ENCODE measurements at places on chromosomes 16 and 17.

DNA sequence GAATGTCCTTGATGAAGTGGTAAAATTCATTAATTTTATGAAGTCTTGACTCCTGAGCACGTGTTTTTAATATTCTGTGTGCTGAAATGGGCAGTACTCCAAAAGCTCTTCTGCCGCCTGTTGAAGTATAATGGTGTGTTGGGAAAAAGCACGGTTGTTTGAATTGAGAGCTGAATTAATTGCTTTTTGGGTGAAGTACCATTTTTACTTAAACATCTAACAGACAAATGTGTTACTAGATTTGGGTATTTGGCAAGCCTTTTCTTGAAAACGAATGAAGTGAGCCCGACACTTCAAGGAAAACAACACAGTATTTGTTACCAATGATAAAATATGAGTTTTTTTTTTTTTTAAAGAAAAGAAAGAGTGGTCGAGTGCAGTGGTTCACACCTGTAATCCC, 22.5 kb downstream of the WWP2 start:
- DNase-seq = no peak

DNA sequence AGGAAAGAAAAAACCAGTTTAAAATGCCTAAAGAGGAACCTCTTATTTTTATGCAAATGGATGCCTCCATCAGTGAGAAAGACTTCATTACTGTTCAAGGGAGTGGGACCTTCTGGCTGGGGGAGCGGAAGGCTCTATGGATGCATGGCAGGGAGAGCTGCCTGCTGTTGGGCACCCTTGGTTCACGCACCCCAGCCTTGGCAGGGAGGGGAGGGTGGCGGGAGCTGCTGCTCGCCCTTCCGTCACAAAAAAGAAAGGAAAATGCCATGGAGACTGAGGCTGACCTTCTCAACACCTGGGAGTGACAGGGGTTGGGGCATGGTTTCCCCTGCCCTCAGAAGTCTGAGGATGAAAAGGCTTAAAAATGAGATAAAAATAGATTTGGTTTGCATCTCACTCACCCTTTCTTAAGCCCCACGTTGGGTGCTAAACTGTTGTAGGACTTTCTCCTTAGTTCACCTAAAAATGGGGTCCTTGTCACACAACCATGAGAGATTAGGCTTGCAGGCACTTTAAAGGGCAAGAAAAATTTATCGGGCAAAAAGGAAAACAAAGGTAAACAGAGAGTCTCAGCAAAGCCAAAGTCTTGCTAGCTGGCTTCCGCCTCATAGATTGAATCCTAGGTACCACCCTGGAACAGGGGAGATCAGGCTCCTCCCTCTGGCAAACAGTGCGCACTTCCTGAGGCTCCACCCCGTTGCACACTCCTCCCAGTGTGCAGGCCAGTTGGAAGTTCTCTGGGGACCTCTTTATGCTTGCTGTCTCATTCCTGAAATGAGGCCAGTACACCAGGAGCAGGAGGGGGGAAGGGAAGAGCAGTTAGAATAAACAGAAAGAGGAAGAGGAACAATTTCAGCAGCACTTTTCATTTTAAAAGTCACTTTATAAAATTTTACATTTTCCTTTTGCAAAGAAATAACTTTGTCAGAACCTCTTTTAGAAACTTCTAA, 31.6 kb downstream of the PHKB start:
- DNase-seq = no peak

GRCh38 chr17:40315206-40315605, 6.2 kb downstream of the RARA start:
- no peak for DNase-seq

DNA sequence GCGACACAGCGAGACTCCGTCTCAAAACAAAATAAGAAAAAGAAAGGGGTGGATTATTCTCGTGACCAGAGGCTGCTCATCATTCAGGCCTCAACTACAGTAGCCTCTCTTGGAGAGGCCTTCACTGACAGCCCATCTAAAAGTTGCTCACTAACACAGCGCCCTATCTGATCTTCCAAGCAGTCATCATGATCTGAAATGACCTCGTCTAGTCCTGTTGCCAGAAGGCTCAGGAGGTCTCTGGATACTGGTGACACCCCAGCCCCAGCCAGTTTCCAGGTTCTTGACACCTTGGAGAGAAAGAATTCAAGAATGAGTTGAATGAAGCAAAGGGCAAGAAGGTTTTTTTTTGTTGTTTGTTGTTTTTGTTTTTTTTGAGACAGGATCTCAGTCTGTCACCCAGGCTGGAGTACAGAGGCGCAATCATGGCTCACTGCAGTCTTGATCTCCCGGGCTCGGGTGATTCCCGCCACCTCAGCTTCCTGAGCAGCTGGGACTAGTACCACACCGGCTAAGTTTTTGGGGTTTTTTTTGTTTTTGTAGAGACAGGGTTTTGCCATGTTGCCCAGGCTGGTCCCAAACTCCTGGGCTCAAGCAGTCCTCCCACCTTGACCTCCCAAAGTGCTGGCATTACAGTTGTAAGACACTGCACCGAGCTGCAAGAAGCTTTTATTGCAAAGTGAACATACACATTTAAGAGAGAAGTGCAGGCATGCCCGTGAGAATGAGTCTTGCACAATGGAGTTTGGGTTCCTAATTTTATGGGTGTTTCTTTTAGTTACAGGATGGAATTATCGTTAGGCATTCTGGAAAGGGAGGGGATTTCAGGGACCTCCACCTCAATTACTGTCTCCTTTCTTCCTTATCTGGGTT, 2.7 kb upstream of the ZC3H7A start:
- DNase-seq = no peak

- DNase-seq = no peak
Measured at GRCh38 chr17:65434878-65435277, 126.6 kb downstream of the AXIN2 start.

GRCh38 chr17:6104956-6105648, 34.9 kb downstream of the WSCD1 start:
- DNase-seq = no peak

DNA sequence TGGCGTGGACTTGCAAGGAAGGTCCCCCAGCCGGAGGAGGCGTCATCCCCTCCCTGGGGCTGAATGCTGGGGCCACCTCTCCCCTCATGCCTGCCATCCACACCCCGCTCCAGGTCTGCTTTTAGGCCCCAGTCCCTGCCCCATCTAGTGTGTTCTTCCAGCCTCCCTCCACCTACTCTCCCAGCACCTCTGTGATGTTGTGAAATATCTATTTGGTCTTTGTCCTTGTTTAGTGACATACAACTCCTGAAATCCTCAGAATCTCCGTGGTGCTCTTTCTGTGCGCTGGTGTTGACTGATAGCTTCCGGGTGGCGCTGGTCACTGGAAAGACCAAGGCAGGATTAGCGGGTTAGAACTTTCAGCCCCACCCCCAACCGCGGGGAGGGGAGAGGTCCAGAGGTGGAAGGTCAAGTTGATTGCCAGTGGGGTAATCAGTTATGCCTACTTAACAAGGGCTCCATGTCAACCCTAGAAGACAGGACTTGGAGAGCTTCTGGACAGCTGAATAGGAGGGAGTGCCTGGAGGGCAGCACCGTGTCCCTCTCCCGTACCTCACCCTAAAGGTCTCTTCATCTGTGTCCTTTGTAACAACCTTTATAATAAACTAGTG, 10.1 kb downstream of the TBC1D24 start:
- DNase-seq = no peak

DNA sequence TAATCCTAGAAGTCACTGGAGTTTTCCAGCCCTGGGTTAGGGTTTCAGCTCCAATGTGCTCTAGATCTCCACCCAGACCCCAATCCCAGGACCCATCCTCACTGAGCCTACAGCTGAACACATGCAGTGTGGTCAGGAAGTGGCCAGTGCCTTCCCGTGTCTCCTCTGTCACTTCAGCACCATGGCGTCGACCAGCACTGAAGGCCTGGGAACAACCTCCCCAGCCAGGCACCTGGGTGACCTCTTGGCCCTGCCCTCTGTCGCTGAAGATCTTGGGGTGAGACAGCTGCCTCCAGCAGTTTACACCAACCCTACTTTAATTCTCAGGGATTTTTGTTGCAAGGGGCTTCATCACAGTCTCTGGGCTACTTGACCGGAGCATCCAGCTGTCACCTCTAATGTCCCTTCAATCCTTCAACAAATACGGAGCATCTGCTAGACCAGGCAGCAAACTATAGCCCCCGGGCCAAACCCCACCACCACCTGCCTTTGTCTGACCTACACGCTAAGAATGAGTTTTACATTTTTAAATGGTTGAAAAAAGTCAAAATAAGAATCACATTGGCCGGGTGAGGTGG, 18.0 kb upstream of the GSG1L start:
- DNase-seq = no peak

- no peak for DNase-seq
Measured at GRCh38 chr17:70767102-70767701, 597.9 kb downstream of the KCNJ2 start.

DNA sequence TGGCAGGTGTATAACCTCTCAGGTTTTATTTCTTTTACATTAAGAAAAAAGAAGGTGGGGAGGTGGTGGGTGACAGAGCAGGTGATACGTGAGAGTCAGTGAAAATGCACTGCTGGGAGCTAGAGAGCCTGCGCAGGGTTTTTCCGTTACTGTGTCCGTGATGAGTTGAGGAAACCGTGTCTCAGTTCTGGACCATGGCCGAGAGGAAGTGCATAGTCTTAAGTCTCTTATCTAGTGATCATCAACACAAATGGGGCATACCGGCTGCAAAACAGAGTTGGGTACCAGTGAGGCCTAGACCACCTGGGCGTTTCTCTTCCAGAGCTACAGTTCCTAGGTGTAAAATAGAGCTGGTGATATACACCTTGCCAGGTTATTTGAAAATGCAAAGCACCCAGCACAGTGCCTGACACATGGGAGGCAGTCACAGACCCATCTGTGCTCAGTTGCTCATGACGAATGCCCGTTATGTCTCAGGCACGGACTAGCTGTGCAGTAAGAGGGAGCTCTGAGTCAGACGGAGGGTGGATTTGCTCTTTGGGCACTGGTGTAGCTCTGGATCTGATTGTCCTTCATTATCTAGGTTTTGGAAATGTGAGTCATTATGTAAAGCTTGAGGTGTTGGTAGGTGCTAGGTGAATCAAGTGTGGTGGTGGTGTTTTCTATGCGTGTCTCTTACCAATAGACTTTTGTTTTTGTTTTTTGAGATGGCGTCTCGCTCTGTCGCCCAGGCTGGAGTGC, 60.9 kb downstream of the RPTOR start:
- DNase-seq = peak; percentile 24

DNA sequence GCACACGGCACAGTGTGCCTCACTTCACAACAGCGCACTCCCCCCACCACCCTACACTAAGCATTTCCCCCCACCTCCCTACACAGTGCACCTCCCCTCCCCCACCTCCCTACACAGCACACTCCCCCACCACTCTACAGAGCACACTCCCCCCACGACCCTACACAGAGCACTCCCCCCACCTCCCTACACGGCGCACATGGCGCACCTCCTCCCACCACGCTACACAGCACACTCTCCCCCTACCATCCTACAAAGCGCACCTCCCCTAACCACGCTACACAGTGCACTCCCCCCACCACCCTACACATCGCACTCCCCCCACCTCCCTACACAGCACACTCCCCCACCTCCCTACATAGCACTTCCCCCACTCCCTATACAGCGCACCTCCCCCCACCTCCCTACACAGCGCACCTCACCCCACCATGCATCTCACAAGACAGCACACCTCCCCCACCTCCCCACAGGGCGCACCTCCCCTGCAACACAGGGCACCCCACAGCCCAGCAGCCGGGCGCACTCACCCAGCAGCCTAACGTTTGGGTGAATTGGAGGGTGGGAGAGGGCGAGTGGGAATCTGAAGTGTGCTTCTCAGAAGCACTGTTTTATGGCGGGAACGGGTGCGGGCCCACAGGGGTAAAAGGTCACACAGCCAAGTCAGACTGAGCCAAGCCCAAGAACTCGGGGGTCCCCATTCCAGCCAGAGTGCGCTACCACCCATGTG, 10.3 kb downstream of the KNOP1 start:
- no peak for DNase-seq

DNA sequence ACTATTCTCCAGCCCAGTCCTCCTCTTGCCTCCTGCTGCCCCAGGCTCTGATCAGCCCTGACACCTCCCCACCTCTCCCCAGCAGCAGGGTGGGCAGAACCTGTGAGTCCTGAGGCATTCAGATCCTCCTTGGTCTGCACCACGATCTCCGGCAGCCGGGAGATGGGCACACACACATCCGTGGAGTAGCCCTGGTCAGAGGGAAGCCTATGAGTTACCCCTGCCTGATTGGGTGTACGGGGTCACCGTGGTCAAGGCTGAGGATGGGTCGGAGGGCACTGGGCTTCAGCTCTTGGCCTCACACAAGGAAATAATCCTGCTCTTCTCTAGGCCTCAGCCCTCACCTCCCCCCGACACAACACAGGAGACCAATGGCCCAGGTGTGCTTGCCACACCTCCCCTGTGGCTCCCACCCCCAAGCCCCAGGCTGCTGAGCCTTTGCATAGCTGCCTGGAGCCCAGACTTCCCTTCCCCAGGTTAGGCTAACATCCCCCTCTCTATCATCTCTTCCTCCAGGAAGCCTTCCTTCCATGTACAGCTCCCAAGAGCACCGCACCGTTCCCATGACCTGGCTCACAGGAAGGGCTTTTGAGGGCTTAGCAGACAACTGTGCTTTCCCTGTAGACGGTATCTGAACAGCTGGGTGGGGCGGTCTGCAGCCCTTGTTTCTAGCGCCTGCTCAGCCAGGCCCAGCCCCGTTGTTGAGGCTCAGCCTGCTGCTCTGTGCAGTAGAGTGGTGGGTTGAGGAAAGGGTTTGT, 3.7 kb downstream of the LDHD start:
- DNase-seq = no peak

GRCh38 chr17:64377769-64378282, 12.8 kb downstream of the PECAM1 start:
- no peak for DNase-seq

DNA sequence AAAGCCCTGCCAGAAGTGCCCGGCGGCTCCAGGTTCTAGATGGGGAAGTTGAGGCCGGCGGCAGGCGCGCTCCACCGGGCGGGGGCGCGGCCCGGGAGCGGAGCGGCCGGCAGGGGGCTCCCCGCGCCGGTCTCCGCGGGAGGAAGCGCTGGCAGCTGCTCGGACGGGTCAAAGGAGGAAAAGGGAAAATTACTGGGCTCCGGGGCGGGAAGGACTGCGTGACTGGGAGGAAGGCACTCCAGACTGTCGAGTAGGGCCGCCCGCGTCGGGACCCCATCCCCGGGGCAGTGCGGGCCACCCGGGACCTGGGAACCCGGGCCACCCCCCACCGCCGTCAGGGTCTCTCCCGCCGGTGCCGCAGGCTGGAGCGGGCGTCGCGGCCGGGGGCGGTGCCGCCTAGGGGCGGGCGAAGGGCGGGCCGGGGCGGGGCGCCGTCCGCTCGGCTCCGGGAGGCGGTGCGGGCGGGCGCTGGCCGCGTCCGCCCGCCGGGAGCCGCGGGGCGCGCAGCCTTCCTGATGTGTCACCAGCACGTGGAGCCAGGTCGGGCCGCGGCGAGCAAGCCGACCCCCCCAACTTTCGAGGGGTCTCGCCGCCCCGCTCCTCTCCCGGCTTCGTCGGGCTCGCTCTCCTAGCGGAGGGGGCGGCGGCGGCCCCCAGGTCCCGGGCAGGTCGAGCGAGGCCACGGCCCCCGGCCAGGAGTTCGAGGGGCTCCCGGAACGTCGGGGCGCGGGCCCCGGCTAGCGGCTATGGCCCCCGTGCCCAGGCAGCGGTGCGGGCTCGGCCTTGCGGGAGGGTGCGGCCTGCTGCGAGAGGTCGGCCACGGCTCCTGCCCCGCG, 167.5 kb downstream of the RAB11FIP4 start:
- peak; percentile 43 for DNase-seq

All from stimulated activated CD8-positive, alpha-beta memory T cell treated with anti-CD3 and anti-CD28 coated beads, Interleukin-4, amount 100 ng/mL, for 24 hours (primary cell).